ENCODE measurements at places on chromosomes 6 and 20.

DNA sequence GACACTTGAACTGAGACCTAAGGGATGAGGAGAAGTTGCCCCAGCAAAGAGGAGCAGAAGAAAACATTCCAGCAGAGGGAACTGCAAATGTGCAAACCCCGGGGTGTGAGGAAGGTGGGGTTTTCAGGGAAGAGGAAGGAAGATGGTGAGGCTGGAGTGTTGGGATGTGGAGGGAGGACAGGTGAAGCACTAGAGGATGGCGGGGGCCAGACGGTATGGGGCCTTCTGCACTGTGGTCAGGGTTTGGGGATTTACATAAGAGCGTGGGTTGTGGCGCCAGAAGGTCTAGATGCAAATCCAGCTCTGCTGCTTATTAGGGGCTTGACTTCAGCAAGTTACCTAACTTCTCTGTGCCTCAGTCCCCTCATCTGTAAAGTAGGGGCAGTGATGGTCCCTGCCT, 16.0 kb downstream of the DLGAP4 start:
- DNase-seq: no peak

DNA sequence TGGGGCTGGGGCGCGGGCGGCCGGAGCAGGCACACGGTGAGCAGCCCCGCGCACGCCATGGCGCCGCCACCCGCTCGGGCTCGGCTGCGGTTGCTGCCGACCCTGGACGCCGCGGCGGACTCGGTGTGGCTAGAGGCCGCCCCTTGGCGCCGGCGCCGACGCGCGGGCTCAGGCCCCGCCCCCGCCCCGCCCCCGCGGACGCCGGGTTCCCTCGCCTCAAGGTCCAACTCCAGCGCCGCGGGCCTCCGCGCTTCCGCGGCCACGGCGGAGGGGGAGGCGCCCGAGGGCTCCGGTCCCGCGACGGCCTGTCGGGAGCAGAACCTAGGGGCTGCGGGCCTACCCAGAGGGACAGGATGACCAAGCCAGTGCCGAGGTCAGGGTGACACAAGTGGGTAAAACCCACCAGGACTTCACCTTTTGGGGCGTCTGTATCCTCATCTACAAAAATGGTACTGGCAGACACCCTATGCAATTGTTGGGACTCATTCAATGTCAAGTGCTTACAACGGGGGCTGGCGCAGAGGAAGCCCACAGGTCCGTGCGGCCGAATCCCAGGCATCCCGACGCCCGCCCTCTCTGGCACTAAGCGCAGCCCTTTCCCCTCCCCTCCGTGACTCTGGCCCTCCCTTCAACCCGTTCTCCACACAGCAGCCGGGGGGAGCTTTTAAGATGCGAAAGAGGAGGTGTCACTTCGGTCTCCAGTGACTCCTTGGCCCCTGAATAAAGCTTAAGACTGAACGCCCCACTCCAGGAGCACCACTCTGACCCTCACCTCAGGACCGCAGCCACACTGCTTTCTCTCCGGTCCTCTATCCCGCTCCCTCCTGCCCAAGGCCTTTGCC, at the start of gene NECAB3:
NECAB3 (minus strand) TSS at position 135 of the 842 bp plus-strand sequence; CDS start at position 59, 76 bp downstream.
- DNase-seq: peak; percentile 82

GRCh38 chr20:46739431-46740213, 30.2 kb downstream of the SLC2A10 start:
- DNase-seq: peak; percentile 77

- DNase-seq: no peak
Measured at GRCh38 chr6:93584300-93584699, 164.9 kb upstream of the EPHA7 start.

- DNase-seq: peak; percentile 92
Measured at GRCh38 chr6:170438402-170438753, 114.7 kb downstream of the PSMB1 start.

Data from trophoblast cell (in vitro differentiated cells and primary cell).